ENCODE measurements at places on chromosomes 4 and X.

GRCh38 chr4:76987153-76987591, 37.6 kb downstream of the SEPTIN11 start:
- DNase-seq, result no peak

- peak; percentile 68 for DNase-seq
Measured at GRCh38 chr4:107824350-107825071, at the start of gene SGMS2. SGMS2 (plus strand) TSS chr4:107824932; CDS start chr4:107895554, 70,622 bp downstream.

GRCh38 chr4:2745516-2745915, 10.6 kb downstream of the TNIP2 start:
- no peak for DNase-seq

- DNase-seq, result no peak
Measured at GRCh38 chr4:8355864-8356565, 84.5 kb downstream of the ACOX3 start.

Data from activated T-cell treated with anti-CD3 and anti-CD28 coated beads for 48 hours (primary cell).